Right atrium auricular region (tissue), 2 donors: ENCODE measurements at places on chromosomes 2 and 18. TPM values are rescaled to one million over a fixed set of nuclear protein-coding genes. Genes with fewer than 3 reads are reported as not detected.

- peaks cover 59% of the 10 kb centered on the region for H3K4me1 ChIP-seq
- peak overlapping the region; percentile 94 for H3K27ac ChIP-seq
- H3K36me3 ChIP-seq = no peaks in the 10 kb centered on the region
- peak overlapping the region; percentile 73 for H3K4me3 ChIP-seq
Measured at GRCh38 chr18:75206452-75207309, 2.3 kb downstream of the PTGR3 start.

DNA sequence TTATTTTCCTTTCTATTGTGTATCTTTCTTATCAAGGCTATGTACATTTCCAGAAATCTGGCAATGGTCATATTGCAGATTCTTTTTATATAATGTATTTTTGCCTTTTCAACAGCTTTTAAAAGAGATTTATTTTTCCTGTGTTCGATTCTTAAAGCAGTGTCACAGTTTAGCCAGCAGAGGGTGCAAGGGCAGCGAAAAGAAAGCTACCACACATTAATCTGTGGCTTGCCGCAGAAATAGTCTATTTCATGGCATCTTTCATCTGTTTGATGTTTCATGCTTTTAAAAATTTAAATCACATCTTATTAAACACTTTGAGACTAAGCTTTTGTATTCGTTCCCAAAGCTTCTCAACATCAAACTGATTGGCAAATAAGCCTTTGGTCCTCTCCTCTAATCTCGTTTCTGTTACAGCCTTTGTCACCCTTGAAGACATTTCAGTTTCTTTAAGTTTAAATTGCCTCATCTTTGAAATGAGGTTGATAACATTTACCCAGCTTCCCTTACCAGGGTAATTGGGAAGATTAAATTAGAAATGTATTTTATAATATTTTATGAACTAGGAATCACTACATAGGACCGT is 73.3 kb downstream of the PIK3C3 start:
- no peaks in the 10 kb centered on the region for H3K4me1 ChIP-seq
- peaks cover 25% of the 10 kb centered on the region for H3K36me3 ChIP-seq
- H3K4me3 ChIP-seq = no peak overlapping the region

GRCh38 chr18:34212511-34212910 is 12.2 kb downstream of the NOL4 start:
- H3K36me3 ChIP-seq = no peaks in the 10 kb centered on the region
- H3K4me3 ChIP-seq = no peak overlapping the region
- no peaks in the 10 kb centered on the region for H3K4me1 ChIP-seq
- DNase-seq = no peak
- H3K27ac ChIP-seq = no peak overlapping the region

GRCh38 chr2:160209516-160209856 is 9.4 kb upstream of the ITGB6 start:
- H3K27ac ChIP-seq = no peak overlapping the region
- H3K36me3 ChIP-seq = no peaks in the 10 kb centered on the region
- H3K4me1 ChIP-seq = no peaks in the 10 kb centered on the region
- no peak for DNase-seq
- H3K4me3 ChIP-seq = no peak overlapping the region

DNA sequence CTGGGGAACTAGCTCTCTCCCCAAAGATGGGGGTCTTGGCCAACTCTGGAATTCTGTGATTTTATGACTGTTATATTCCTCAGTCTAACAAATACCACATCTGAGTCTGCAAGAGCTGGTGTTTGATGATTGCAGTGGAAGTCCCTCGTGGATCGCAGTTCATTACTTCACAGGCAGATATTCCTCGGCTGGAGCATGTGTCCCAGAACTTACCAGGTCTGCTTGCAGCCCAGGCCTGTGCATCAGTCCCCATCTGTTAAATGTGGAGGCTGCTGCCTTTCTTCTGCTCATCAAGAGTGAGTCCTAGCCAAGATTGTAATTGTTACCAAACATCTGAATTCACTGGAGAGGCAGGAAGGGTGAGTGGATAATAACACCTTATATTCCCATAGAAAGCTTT is 55.5 kb downstream of the PRKCE start:
- no peaks in the 10 kb centered on the region for H3K27me3 ChIP-seq
- DNase-seq = no peak
- H3K27ac ChIP-seq = no peak overlapping the region
- H3K4me3 ChIP-seq = no peak overlapping the region

- no peak overlapping the region for H3K4me3 ChIP-seq
- no peaks in the 10 kb centered on the region for H3K36me3 ChIP-seq
- no peaks in the 10 kb centered on the region for H3K4me1 ChIP-seq
- H3K27me3 ChIP-seq = no peaks in the 10 kb centered on the region
- no peak overlapping the region for H3K27ac ChIP-seq
Measured at GRCh38 chr2:4931721-4932365, 760.3 kb upstream of the SOX11 start.

DNA sequence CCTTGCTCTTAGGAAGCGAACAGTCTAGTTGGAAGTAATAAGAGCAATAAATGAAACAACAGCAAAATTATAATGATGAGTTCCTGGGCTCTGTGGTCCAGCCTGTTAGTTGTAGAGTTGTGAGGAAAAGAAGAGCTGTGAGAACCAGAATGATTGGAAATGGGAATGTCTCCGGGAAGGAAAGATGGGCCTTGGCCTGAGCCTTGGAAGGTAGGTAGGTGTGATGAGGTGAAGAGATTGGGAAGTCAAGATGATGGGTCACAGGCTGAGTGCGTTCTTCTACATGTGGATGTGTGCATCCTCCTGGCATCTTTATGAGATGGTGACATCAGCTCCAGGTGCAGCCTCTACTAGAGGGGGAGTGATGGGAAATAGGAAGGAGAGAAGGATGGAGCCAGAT is 115.2 kb upstream of the EML6 start:
- H3K36me3 ChIP-seq = peaks cover 12% of the 10 kb centered on the region
- H3K4me1 ChIP-seq = no peaks in the 10 kb centered on the region
- no peaks in the 10 kb centered on the region for H3K27me3 ChIP-seq

GRCh38 chr2:167946441-167946841 is 301.0 kb downstream of the STK39 start:
- H3K27me3 ChIP-seq = no peaks in the 10 kb centered on the region
- H3K36me3 ChIP-seq = no peaks in the 10 kb centered on the region
- peaks cover 5% of the 10 kb centered on the region for H3K4me1 ChIP-seq
- no peak for DNase-seq

DNA sequence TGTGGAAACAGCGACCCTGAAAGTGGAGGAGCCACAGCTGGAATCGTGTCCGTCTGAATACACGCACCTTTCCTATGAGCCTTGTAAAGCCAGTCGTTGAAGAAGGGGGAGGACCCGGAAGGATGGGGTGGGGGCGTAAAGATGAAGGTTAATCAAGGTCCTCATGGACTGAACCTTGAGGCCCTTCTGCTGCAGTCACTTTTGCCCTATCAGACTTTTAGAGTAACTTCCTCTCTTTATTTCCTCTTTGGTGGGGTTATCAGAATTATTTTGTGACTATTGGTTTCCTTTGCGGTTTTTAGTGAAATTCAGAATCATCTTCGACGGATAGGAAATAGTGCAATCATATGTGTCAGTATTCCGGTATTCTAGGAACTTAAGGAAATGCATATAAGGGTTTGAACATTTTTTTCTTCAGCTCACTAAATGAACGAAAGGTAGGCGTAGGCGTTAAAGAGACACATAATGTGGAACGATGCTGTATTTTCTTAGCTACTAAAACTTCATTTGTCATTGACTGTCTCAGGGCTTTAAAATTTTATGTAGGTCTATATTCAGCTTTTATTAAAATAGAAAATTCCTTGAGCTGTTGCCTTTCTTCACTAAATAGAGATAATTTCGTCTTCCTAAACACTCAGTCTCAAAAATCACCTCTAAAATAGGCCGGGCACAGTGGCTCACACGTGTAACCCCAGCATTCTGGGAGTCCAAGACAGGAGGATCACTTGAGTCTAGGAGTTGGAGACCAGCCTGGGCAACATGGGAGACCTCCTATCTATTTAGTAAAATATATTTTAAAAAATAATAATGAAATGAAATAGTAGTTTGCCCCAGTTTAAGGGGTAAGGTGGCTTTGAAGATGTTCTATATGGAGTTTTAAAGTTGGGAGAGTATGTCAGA is 1.4 kb upstream of the YES1 start:
- peak overlapping the region; percentile 81 for H3K4me3 ChIP-seq
- no peaks in the 10 kb centered on the region for H3K27me3 ChIP-seq
- no peak for DNase-seq
- peaks cover 22% of the 10 kb centered on the region for H3K4me1 ChIP-seq
- no peaks in the 10 kb centered on the region for H3K36me3 ChIP-seq

DNA sequence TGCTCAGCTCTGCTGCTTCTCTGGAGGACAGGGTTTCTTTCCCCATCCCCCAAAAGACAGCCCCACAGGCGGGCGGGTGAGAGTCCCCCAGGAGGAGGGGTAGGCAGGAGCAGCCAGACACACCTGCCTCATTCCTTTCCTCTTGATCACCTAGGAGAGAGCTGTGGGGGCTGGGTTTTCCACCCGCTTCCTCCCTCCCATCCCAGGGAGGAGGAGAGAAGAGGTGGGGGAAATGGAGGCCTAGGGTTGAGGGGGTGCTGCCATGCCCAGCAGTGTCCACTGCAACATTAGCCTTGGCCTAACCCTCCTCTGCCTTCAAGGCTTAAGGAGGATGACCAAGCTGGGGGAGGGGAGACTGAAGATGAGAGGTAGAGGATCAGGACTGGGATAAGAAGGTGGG is 14.7 kb downstream of the WNT10A start:
- H3K4me1 ChIP-seq = no peaks in the 10 kb centered on the region
- H3K4me3 ChIP-seq = no peak overlapping the region
- H3K27ac ChIP-seq = no peak overlapping the region
- H3K27me3 ChIP-seq = peaks cover 17% of the 10 kb centered on the region

DNA sequence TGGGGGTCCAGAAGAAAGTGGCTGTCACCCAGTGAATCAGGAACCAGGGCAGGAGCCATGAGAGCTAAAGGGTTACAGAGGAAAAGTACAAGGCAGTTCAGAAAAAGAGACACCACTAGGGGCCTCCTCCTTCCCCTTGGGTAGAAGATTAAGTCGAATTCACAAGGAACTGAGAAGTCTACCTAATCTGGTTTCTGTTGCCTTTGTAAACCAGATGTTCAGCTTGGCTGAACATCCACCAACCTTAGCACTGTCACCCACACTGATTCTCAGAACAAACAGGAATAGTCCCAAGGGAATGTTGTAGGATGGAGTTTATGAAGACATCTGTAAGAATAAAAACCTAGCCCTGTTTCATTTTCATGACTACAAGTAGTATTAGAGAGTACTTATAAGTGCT is 90.4 kb upstream of the NOSTRIN start:
- H3K27me3 ChIP-seq = no peaks in the 10 kb centered on the region
- H3K27ac ChIP-seq = no peak overlapping the region
- no peak for DNase-seq
- H3K4me1 ChIP-seq = no peaks in the 10 kb centered on the region
- H3K4me3 ChIP-seq = no peak overlapping the region

DNA sequence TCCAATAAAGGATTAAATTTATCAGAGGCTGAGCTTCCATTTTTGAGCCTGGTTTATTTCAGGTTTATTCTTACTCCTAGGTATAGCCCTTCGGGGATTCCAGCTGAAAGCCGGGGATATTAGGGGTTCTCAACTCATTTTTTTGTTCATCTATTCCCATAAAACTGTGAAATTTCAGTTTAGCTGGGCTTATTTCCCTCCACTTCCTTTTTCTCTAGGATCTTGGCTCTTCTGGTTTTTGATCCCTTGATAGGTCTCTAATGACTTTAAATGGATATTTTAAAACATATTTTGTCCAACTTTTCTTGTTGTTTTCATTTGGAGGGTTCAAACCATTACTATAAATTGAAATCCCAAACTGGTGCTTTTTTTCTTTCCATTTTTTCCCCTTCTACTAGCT is 23.6 kb upstream of the ZNF512 start:
- H3K4me1 ChIP-seq = no peaks in the 10 kb centered on the region
- H3K36me3 ChIP-seq = no peaks in the 10 kb centered on the region
- no peaks in the 10 kb centered on the region for H3K27me3 ChIP-seq
- no peak for DNase-seq
- H3K27ac ChIP-seq = no peak overlapping the region
- no peak overlapping the region for H3K4me3 ChIP-seq

DNA sequence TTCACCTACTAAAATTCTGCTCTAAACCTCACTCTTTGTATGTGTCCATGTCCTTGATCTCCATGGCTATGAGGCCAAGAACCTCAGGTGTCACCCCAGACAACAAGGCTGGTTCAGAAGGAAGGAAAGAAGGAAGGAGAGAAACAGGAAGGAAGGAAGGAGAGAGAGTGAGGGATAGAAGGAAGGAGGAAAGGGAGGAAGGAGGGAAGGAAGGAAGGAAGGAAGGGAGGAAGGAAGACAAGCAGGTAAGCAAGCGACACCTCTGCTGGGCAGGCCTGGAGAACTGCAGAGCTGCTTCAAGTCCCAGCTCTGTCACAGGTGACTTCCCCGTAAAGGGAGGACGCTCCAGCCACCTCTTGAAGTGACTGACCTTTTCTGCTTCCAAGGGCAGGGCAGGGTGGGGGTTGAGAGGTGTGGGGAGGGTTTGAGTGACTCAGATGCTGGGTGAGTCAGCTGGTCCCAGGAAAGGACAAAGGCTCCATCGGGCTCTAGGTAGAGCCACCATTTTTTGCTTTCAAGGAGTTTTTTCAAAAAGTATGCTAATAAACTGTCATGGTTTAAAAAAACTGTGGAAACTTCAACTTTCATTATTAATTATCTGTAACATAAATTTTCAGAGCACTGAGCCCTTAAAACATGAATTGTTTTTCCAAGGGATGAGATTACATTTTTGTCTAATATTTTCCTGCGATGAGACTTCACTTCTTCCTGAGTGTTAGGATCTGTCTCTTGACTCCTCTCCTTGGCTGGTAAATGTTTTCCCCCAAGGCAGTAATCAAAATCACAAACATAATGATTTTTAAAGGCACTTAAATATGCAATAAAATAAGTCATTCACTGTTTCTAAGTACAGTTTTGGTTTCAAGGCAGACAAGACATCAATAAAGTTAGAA is 90.1 kb upstream of the L3MBTL4 start:
- H3K4me1 ChIP-seq = no peaks in the 10 kb centered on the region
- no peaks in the 10 kb centered on the region for H3K36me3 ChIP-seq
- no peak overlapping the region for H3K4me3 ChIP-seq
- no peak for DNase-seq
- no peak overlapping the region for H3K27ac ChIP-seq

DNA sequence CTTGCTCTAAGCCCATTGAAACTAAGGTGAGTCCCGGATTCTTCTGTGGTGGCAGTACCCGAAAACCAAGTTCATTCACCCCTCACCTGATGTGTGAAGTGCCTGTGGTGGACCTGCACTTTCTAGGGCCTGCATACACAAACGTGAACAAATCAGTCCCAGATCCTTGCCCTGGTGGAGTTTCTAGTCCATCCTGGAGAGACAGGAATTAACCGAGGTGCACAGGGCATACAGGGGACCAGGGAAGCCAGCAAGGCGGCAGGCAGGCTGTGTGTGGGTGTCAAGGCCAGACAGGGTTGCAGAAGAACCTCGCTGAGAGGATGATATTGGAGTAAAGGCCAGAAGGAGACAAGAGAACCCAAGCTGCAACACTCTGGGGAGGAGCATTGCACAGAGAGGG is 106.1 kb downstream of the SMIM21 start:
- DNase-seq = no peak
- no peaks in the 10 kb centered on the region for H3K4me1 ChIP-seq
- no peak overlapping the region for H3K4me3 ChIP-seq

The ZNF385B gene
- 23.2 TPM for total RNA-seq

The RAB27B gene
- total RNA-seq = 0.11 TPM

The PUS10 gene
- total RNA-seq = 4.6 TPM

The KCNE4 gene
- total RNA-seq = 3.4 TPM

The TBC1D8 gene
- 42.3 TPM for total RNA-seq

The TRIP12 gene
- total RNA-seq = 107 TPM

The ZBTB7C gene
- total RNA-seq = 1.8 TPM
